IMR-90 (cell line): ENCODE measurements at places on chromosomes 1 and 21. TPM values are rescaled to one million over a fixed set of nuclear protein-coding genes. Genes with fewer than 3 reads are reported as not detected.

Gene AIRE
- polyA plus RNA-seq: 0.03 and 0.05 TPM in 2 replicates

GRCh38 chr1:234871039-234871709 is 257.5 kb downstream of the TOMM20 start:
- H3K4me3 ChIP-seq: no peak overlapping the region
- peaks cover 6% of the 10 kb centered on the region for H3K4me1 ChIP-seq
- H3K27me3 ChIP-seq: no peaks in the 10 kb centered on the region

DNA sequence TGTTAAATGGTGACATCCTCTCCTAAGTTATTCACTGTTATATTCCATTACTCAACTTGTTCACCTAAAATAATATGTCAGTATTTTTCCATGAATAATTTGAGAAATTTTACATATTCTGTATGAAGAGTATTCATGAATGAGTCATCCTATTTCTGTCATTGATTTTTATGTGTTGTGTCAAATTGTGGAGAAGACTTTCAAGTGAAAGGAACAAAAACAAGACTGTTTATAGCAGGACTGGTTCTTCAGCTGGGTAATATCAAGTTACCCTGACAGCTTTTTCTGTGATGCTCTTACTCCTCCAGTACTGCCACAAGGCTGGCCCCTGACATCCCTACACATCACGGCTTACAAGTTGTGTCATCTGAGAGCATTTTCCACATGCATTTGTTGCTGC is 847.7 kb downstream of the NCAM2 start:
- no peak for DNase-seq
- no peaks in the 10 kb centered on the region for H3K4me1 ChIP-seq
- H3K36me3 ChIP-seq: no peaks in the 10 kb centered on the region
- no peaks in the 10 kb centered on the region for H3K27me3 ChIP-seq
- no peak overlapping the region for H3K4me3 ChIP-seq

Gene SPATA46
- polyA plus RNA-seq: not detected in 2 replicates

DNA sequence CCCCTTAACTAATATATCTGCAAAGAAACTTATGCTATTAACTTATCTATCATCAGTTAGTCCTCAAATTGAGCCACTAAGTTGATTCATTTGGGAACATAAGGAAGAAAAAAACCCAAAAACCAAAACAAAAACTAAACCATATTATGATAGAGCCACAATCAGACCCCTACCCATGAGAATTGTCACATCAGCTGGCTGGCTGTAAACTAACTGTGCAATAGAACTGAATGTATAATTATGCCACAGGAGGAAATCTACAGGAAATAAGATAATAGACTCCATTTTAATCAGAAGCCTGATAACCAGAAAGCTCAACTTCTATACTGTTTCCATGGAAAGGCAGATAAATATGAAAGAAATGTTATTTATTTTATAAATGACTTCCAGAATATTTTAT is 110.0 kb downstream of the RGL1 start:
- no peak for DNase-seq
- peaks cover 15% of the 10 kb centered on the region; the same call in 1 of the 2 replicates for H3K36me3 ChIP-seq
- no peaks in the 10 kb centered on the region for H3K27me3 ChIP-seq
- peaks cover 6% of the 10 kb centered on the region for H3K4me1 ChIP-seq
